Osteocyte (in vitro differentiated cells): ENCODE measurements at places on chromosomes 5 and 9. TPM values are rescaled to one million over a fixed set of nuclear protein-coding genes. Genes with fewer than 3 reads are reported as not detected.

PKD2L2 gene
- not detected in 2 replicates for total RNA-seq

NOXA1 gene
- 1.0 and 1.5 TPM in 2 replicates for total RNA-seq

SPATA31E1 gene
- total RNA-seq: not detected in 2 replicates

ORM2 gene
- not detected in 2 replicates for total RNA-seq

HAVCR2 gene
- 0.21 TPM in 1 of 2 replicates, not detected in the other for total RNA-seq

HRCT1 gene
- total RNA-seq: 3.0 and 3.7 TPM in 2 replicates

ST8SIA4 gene
- total RNA-seq: not detected in 2 replicates

PCDHB13 gene
- 2.2 and 2.4 TPM in 2 replicates for total RNA-seq

AGXT2 gene
- total RNA-seq: not detected in 2 replicates

OR1Q1 gene
- not detected in 2 replicates for total RNA-seq

TAS2R1 gene
- not detected in 2 replicates for total RNA-seq

MRPS2 gene
- total RNA-seq: 33.4 and 35.6 TPM in 2 replicates

OSMR gene
- total RNA-seq: 33.1 and 34.4 TPM in 2 replicates

ENTPD8 gene
- total RNA-seq: 0.16 and 0.24 TPM in 2 replicates

CRHBP gene
- total RNA-seq: 7.1 and 9.6 TPM in 2 replicates

SLCO4C1 gene
- total RNA-seq: 0.10 and 0.11 TPM in 2 replicates

SPINK6 gene
- total RNA-seq: not detected in 2 replicates

PCDHB9 gene
- total RNA-seq: 3.4 and 4.3 TPM in 2 replicates

SLC34A3 gene
- not detected in 2 replicates for total RNA-seq

SLC6A18 gene
- not detected in 2 replicates for total RNA-seq

WDR70 gene
- total RNA-seq: 35.4 and 37.2 TPM in 2 replicates

TMC1 gene
- not detected in 2 replicates for total RNA-seq

KCNIP1 gene
- 12.6 and 13.3 TPM in 2 replicates for total RNA-seq

SEPTIN8 gene
- 57.9 and 60.2 TPM in 2 replicates for total RNA-seq

AFAP1L1 gene
- 2.2 and 2.3 TPM in 2 replicates for total RNA-seq

SV2C gene
- 0.05 TPM in 1 of 2 replicates, not detected in the other for total RNA-seq

RELL2 gene
- 5.4 and 6.1 TPM in 2 replicates for total RNA-seq

TUSC1 gene
- total RNA-seq: not detected in 2 replicates

FAXDC2 gene
- 23.7 and 25.7 TPM in 2 replicates for total RNA-seq

STKLD1 gene
- total RNA-seq: 3.5 and 5.1 TPM in 2 replicates

ZBED3 gene
- 18.0 and 21.0 TPM in 2 replicates for total RNA-seq

SPEF2 gene
- total RNA-seq: 5.5 and 7.9 TPM in 2 replicates
